ENCODE measurements at places on chromosomes 1 and 21.

DNA sequence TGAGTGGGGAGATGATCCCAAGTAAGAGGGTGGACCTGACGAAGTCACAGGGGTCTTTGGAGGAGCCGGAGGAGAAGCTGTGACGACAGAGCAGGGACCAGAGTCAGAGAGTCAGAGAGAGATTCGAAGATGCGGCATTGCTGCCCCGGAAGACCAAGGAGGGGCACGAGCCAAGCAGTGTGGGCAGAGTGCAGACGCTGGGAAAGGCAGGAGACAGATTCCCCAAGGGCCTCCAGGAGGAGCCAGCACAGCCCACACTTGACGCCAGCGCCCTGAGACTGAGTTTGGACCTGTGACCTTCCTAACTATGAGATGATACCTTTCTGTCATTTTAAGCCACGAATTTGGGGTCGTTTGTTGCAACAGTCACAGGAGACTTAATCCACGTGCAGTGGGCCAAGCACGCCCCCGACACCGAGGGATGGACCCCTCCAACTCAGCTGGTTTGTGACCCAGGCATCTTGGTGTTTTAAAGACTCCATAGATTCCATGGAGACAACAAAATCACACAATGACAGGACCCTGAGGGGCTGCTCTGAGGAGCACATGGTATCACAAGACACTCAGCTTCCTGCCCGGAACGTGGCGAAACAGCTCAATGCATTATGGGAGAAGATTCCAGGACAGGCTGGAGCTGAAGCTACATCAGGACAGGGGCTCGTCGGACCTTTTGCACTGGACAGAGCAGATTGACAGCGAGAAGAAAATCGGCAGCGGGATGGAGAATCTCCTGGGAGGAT, 11.0 kb upstream of the TFF1 start:
- DNase-seq: no peak

- peak; percentile 5 for DNase-seq
These were observed 1713.4 kb downstream of the NCAM2 start for GRCh38 chr21:22711636-22712035.

- no peak for DNase-seq
These were observed 159.9 kb upstream of the AJAP1 start for GRCh38 chr1:4494558-4494957.

DNA sequence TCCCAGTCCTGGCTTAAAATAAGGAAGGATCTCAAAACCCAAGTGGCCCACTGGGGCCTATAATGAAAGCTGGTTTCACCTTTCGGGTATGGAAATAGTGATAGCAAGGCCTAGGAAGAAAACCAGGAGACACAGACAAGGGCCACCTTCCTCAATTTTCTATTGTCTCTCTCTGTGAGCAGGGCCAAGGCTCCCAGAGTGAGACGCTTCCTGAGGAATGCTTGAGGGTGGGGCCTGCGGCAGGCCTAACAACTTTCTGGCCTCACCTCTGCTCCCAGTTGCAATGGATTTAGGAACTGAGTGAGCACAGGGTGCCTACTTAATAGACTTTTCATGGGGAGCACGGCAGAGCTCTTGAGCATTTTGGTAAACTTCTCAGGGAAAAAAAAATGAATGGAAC, 300.9 kb downstream of the ASTN1 start:
- DNase-seq: no peak

DNA sequence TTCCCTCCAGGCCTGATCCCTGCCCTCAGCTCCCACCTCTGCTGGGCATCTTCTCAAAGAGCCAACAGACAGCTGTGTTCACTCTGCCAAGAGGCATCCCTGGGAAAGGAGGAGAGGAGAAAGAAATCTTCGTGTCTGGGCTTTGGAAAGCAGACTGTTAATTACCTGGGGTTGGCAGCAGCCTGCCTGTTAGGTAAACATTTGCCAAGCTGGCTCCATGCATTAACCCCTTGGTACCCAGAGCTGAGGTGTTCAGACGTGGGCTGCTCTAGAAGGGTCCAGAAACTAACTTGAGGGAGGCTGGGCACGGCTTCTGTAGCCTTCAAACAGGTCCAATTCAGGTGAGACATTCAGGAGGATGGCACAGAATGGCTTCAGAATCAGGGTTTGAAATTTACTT, 8.7 kb upstream of the EXTL1 start:
- DNase-seq: no peak

- no peak for DNase-seq
These were observed 198.8 kb upstream of the C8B start for GRCh38 chr1:57164584-57164983.

GRCh38 chr1:181397845-181398244, 85.5 kb upstream of the CACNA1E start:
- DNase-seq: peak; percentile 13

DNA sequence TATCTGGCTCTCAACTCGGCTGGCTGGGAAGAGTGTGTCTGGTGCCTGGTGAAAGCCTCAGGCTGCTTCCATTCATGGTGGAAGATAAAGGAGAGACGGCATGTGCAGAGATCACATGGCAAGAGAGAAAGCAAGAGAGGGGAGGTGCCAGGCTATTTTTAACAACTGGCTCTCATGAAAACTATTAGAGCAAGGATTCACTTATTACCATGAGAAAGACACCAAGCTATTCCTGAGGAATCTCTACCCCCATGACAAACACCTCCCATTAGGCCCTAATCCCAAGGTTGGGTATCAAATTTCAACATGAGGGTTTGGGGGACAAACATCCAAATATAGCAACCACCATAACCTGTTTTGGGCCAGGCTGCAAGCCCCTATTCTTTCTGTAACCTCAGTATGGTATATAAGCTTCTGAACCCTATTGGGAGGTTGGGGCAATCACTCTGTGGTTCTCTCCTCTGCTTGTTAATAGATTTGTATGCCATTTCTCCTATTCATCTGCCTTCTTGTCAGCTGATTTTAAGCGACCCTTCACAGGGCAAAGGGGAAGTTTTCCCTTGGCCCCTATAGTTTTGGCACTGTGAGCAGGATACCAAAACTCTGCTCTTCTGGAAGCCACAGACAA, 179.0 kb upstream of the TNR start:
- no peak for DNase-seq

DNA sequence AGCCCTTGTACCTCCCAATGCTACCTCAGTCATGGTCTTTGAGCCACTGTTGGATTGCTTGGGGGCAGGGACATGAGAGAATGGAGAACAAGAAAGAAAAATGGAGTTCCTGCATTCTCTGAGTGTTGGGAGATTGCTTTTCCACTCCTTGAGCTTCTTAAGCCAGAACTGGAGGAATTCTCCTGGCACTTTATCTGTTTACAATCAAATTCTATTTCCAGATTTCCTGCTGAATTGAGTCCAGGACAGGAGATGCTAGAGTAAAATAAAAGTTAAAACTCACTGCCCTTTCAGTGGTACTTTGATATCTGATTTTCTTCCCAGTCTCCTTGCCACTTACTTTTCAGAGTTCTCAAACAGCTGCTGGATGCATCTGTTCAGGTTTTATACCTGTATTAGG, 24.4 kb upstream of the DEPDC1 start:
- DNase-seq: no peak

DNA sequence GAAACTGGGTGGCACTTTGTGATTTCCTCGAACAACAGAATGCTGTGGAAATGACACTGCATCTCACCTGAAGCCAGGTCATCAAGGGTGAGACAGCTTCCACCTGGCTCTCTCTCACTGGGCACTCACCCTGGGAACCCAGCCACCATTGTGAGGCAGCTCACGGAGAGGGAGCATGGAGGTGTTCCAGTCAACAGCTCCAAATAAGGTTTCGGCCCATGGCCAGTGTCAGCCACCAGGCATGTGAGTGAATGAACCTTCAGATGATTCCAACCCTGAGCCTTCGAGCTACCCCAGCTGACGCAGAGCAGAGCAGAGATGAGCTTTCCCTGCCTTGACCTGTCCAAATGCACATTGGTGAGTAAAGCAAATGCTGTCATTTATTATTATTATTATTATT, 58.1 kb downstream of the SYDE2 start:
- DNase-seq: peak; percentile 62

GRCh38 chr1:58904299-58905125, 120.7 kb upstream of the JUN start:
- no peak for DNase-seq

DNA sequence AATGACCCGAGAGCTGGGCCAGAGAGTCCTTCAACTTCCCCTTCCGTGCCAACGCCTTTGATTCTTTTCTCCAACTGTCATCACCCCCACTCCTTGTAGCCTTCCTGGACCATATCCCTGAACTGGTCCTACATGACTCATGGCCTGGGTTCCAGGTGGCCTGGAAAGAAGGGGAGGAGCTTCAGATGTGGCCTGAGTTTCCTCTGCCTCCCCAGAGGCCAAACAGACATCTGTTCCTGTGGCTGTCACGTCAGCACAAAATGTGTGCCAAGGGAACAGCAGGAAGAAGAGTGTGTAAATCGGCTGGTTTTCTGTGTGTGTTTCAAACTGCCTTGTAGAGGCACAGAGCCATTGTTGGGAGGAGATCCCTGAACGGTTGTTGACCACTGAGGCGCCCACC, 24.9 kb upstream of the KIRREL1 start:
- DNase-seq: no peak

DNA sequence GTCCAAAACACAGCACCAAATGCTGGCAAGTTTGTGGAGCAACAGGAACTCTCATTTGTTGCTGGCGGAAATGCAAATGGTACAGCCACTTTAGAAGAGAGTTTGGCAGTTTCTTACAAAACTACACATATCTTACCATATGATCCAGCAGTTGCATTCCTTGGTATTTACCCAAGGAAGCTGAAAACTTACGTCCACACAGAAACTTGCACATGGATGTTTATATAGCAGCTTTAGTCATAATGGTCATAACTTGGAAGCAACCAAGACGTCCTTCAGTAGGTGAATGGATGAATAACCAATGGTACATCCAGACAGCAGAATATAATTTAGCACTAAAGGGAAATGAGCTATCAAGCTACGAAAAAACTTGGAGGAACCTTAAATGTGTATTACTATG, 66.4 kb downstream of the MARK1 start:
- DNase-seq: no peak

DNA sequence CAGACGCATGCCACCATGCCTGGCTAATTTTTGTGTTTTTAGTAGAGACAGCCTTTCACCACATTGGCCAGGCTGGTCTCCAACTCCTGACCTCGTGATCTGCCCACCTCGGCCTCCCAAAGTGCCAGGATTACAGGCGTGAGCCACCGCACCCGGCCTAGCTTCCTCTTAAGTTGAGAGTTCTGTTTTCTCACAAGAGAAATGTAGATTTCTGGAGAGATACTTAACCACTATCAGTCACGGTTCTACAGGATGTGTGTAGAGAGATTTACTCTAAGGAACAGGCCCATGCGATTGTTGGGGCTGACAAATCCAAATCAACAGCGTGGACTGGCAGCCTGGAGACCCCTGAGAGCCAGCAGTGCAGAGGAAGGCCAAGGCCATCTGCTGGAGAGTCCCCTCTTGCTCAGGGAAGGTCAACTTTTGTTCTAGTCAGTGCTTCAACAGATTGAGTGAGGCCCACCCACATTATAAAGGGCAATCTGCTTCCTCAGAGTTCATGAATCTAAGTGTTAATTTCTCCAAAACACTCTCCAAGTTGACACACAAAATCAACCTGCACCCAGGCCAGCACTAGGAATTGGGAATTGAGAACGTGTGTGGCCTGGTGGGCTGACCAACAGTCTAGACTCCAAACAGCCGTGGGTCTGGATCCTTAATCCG, 38.7 kb downstream of the CHAF1B start:
- DNase-seq: no peak

GRCh38 chr1:218474128-218474527, 129.0 kb downstream of the TGFB2 start:
- DNase-seq: no peak

DNA sequence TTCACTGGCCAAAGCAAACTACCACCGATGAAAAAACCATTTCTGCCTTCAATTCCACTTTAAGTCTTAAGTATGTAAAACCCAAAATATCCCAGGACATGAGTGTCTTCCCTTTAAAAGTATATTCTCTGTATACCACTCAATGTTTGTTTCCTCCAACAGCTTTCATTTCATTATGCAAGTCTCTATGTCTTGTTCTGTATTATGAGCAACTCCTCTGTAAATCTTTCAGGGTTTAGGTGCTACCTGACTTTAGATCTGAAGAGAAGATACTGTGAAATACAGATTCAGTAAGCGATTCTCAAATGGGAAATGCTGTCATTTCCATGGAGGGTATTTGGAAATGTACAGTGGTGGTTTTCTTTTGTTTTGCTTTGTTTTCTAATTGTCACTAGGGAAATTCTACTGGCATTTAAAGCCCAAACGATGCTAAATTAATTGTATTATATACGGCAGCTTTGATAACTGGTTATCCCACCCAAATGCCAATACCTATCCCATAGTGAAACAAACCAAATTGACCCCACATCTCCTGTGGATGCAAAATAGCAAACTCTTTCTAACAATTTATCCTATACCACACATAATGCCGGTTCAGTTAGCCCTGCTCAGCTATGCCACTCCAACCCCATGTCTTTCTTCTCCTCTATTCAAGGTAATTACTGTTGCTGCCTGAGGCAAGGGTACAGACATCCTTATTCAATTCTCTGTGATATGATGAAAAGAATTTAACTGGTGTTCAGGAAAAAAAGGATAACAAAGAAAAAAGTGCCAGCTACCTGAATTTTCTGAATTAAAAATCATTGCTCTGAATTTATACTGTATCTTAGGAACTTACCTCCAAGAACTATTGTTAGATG, 182.8 kb downstream of the EIF4G3 start:
- DNase-seq: no peak

- peak; percentile 76 for DNase-seq
These were observed 838 bp downstream of the CCDC28B start for GRCh38 chr1:32201011-32201855.

DNA sequence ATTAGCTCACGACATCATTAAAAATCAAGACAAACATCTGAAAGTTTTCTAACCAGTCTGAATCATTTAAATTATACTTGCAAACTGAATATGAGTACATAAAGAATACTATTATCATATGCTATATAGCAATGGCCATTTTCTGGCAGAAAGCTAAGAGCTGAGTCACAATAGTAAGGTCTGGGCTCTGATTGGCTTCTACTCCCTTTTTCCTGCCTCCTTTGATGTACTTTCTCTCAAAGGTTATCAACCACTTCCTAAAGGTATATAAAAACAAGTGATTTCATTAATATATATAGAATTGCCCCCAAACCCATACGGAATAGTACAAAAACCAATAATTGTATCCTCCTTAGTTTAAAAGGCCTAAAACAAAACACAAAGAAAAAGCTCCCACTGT, 7.0 kb downstream of the KCNA3 start:
- DNase-seq: no peak
